Left ventricle myocardium inferior (tissue), 1 donor: ENCODE measurements at places on chromosomes 11 and 22. TPM values are rescaled to one million over a fixed set of nuclear protein-coding genes. Genes with fewer than 3 reads are reported as not detected.

CATSPER1 gene
- total RNA-seq: not detected

UCP2 gene
- 23.4 TPM for total RNA-seq

TRPM5 gene
- not detected for total RNA-seq

CXCR5 gene
- total RNA-seq: not detected
